ENCODE measurements at places on chromosomes 16 and 17.
A peak's percentile ranks its signal among the peaks of the same experiment; 100 is the strongest.

- DNase-seq, result no peak
Measured at GRCh38 chr16:69613378-69614154, 47.8 kb downstream of the NFAT5 start.

DNA sequence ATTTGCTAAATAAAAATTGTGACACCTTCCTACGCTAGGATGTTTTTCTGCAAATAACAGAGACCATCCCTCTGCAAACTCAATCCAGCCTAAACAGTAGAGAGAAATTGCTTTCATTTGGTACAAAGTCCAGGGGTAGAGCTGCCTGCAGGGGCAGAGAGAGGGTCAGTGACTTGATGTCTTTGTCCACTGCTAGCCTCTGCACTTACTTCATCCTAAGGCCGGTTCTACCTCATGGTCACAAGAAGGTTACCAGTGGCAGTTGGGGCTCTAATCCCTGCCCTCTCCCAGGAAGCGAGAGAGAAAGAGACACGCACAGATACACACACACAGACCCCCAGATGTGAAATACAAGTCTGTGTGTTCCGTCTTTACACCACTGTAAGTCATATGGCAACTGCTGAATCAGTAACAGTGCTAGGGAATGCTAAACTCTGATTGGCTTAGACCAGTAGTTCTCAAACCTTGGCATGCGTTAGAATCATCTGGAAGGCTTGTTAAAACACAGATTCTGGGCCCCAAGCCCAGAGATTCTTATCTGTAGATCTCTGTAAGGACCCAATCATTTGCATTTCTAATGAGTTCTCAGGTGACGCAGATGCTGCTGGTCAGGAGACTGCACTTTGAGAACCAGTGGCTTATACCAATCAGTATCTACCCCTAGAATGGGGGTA lies 13.1 kb upstream of the LPCAT2 start:
- peak; percentile 54 for DNase-seq

DNA sequence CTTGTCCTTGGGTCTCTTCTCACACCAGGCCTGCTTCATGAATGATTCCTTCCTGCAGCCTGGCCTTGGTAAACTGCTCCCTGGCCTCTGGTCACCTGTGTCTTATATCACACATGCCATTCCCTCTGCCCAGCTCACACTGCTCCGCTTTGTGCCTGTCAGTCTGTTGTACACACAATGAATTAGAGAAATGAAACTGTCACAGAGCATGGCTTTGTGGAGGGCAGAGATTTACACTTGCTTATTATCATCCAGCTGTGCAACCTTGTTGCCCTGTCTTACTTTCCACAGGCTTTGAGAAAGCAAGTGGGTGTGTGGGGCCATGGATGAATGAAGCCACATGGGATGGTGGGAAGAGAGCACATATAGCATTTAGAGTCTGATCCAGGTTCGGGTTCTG lies 22.4 kb downstream of the ALDH3A2 start:
- DNase-seq, result no peak

DNA sequence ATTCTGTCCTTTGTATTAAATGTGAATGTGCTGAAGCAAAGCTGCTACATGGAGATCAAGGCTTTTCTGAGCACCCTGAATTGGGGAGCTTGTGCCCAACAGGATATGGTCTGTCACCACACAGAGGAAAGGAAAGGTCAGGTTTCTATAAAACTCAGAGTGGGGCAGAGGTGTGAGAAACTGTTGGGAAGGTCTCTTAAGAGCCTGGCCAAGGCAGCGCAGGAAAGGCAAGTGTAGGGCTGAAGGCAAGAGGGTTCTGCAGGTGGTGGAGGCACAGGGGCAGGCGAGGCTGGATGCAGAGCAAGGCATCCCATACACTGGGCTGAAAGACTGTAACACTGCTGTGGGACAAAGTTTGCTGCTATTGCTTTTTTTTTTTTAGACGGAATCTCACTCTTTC lies 8.1 kb downstream of the COX6A2 start:
- DNase-seq, result no peak

- peak; percentile 59 for DNase-seq
Measured at GRCh38 chr17:39929646-39930407, 2.3 kb downstream of the LRRC3C start.

DNA sequence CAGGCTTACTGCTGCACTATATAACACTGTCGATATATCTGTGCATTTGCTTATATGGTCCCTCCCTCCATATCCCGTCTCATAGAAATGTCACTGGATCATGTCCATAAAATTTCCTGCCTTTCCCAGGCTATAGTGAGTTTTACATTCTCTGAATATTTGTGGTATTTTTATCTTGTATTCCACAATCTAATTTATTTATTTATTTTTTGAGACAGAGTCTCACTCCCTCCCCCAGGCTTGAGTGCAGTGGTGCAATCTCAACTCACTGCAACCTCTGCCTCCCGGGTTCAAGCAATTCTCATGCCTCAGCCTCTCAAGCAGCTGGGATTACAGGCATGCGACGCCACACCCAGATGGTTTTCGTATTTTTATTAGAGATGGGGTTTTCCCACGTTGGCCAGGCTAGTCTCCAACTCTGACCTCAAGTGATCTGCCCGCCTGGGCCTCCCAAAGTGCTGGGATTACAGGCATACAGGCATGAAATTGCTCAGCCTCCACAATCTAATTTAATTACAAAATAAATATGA lies 12.9 kb downstream of the TRIM37 start:
- DNase-seq, result peak; percentile 73

- peak; percentile 12 for DNase-seq
Measured at GRCh38 chr17:51119415-51120356, 982 bp downstream of the SPAG9 start.

DNA sequence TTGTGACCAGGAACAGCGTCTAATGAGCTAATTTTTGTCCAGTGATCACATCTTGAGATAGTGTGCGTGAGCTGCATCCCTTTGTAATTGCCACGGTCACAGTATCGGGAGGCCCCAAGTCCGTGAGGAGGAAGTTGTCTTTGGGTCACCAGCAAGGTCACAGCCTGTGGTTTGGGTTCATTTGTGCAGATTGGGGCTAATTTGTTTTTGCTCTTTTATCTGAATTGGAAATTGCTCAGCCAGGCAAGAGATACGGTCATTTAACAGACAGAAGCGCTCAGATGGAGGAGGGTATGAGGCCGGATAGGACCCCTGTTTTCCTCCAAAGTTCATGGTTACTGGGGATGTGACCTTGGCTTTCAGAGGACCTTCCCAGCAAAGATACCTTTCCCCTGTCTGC lies 174.1 kb downstream of the SNX29 start:
- no peak for DNase-seq

- DNase-seq, result no peak
Measured at GRCh38 chr17:31002047-31002446, 31.2 kb downstream of the RNF135 start.

GRCh38 chr16:27204312-27204915 lies 1.1 kb downstream of the KDM8 start:
- DNase-seq, result no peak

DNA sequence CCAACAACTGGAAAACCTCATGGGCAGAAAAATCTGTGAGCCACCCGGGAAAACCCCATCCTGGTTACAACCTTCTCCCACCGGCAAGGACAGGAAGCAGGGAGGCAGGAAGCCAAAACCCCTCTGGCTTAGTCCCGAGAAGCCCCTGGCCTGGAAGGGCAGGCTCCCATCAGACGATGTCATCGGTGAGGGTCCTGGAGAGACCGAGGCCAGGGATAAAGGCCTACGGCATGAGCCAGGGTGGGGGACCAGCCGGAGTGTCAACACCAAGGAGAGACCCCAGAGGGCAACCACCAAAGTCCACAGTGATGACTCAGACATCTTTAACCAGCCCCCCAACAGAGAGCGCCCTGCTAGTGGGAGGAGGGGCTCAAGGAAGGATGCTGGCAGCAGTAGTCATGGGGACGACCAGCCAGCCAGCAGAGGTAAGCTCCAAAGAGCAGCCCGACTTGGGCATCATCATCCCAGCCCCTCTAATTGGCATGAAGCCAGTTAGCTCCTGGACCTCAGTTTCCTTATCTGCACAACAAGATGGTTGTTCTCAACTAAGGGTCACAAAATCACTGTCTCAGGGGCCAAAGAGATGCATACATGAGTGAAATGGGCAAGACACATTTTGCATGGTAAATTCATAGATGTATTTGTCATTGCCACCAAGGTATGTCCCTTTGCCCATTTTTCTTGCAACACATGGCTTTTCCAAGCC lies 190.7 kb downstream of the KATNIP start:
- no peak for DNase-seq

DNA sequence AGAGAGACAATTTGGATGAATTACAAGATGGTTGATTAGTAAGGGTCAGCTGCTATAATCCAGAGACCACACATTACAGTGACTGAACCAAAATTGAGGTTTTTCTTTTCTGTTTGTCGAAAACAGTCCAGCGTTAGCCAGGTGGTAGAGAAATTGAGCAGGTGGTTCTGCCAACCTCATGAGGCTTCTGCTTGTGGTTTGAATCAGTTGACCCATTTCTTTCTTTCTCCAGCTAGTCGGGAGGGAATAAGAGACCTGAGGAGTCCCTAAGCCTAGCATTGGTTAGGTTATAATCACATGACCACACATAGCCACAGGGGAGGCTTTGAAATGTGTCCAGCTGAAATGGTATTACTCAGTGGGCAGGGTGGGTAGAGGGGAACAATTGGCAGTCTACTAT lies 504.6 kb downstream of the HS3ST4 start:
- DNase-seq, result no peak

DNA sequence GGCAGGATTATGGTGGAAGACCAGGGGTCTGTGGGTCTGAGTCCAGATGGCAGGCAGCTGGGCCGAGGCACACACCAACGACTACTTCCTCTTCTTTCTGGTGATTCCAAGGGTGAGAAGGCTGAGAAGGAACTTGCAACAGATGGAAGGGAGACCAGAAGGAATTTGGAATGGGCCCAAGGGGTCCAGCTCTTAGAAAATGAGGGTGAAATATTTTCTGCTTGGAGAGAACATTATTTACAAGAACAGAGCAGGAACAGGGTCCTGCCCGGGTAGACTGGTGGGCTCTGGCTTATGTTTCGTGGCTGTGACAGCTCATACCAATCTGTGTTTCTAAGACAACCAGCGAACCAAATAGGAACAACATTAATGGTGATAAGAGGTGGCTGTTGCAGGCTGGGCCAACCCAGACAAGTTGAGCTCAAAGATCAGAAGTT lies 36.6 kb downstream of the CCDC42 start:
- no peak for DNase-seq

DNA sequence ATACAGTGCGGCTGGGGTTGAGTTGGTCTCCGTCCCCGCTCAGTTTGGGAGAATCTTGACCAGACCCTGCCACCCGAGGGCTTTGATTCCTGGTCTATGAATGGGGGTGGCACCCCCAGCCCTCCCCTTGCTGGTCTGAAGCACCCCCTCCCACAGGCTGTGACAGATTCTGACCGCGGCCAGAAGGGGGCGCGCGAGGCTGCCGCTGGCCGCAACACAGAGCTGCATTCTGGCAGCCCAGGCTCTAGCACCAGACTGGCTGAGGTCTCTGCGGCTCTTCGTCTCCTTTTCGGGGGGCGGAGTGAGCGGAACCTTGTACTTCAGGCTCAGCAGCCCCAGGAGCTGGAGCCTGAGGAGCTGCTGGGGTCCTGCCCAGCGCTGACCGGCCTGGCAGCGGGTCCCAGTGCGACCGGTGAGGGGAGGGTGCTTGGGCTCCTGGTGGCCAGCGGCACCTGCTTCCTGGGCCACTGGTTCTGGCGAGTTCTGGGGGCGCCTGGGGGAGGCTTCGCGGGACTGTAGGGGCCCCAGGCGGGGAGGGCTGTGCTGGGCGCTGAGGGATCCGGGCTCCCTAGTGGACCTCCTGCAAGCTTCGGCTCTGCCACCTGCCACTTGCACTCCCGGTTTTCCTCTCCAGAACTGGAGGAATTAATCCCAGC lies 1011.6 kb downstream of the KCNJ18 start:
- no peak for DNase-seq

- no peak for DNase-seq
Measured at GRCh38 chr17:44778656-44779210, 19.9 kb downstream of the ADAM11 start.

GRCh38 chr17:52178012-52178411 lies 19.5 kb upstream of the CA10 start:
- DNase-seq, result no peak

DNA sequence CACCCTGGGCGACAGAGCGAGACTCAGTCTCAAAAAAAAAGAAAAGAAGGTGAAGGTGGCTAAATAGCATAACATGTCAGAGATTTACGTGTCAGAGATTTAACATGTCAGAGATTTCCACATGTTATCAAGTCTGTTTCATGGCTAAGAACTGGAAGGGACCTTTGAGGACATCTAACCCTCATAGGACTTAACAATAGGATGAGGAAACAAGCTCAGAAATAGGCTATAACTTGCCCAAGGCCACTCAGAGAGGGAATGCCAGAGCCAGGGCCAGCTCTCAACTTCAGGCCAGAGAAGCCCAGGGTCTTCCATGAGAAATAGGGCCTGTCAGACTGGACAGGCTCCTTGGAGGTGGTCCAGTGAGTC lies 26.8 kb upstream of the ZNF629 start:
- no peak for DNase-seq

DNA sequence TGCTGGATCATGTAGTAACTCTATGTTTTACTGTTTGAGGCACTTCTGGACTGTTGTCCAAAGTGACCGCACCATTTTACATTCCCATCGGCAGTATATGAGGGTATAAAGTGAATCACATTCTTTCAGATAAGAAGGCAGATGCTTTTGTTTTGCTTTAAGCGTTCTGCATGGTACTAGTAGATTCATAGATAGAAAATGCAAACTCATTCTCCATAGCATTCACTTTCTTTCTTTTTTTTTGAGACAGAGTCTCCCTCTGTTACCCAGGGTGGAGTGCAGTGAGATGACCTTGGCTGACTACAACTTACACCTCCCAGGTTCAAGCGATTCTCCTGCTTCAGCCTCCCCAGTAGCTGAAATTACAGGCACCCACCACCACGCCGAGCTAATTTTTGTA lies 40.4 kb downstream of the TANGO6 start:
- DNase-seq, result no peak

DNA sequence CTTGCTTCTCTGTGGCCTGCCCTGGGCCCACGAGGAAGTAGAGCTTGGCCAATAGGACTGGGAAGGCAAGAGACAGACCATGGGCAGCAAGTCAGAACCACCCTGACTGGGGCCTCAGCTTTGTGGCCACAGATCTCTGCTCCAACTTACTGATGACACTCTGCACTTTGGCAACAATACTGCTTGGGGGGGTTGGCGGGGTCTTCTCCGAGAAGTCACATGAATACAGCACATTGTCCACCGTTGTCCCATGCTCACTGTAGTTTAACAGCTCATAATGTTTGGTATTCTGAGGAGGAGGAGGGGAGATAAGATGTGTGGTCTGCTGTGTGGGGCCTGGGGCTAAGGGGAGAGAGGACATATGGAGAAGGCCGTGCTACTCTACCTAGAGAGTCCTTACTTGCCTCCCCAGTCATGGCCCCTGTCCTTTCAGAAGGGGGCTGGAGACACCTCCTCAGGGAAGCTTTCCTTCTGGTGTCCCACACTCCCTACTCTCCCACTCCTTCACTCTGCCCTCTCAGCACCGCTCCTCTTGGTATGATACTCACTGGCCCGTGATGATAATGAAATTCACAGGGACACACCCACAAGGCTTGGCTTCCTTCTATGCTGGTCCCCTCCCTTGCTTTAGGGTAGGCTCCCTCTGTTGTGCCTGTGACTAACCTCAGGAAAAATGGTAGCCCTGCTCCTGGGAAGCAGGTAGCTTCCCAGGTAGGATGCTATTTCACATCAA lies 4.0 kb upstream of the DHRS13 start:
- no peak for DNase-seq

Data from AG08395 (cell line).